ENCODE measurements at places on chromosomes 7 and 10.

DNA sequence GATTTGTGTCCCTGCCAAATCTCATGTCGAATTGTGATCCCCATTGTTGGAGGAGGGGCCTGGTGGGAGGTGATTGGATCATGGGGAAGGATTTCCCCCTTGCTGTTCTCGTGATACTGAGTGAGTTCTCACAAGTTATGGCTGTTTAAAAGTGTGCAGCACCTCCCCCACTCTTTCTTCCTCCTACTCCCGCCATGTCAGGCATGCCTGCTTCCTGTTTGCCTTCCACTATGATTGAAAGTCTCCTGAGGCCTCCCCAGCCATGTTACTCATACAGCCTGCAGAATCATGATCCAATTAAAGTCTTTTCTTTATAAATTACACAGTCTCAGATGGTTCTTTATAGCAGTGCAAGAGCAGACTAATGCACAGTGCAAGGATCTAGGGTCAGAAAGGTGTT is 75.4 kb downstream of the CALD1 start:
- no peak for DNase-seq

GRCh38 chr10:110843031-110843430 is 28.7 kb upstream of the PDCD4 start:
- DNase-seq: peak; percentile 69

GRCh38 chr10:81280497-81281479 is 594.2 kb upstream of the NRG3 start:
- DNase-seq: no peak

DNA sequence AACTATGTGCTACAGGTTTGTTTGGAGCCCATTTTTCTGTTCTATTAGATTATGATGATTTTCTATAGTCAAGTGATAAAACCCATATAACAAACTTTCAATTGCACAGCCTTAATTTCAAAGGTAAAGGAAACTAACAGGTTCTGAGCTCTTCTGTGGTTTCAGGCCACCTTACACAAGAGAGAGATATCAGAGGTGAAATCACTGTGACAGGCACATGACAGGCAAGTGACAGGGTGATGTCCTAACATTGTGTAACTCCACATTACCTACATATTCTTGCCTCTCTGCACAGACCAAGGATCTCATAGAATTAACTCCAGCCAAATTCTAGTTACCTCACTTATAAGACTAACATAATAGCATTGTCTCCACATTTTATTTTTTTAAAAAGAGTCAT is 35.0 kb downstream of the ZNF22 start:
- DNase-seq: no peak

Measured in GM13977 (cell line).